Endothelial cell of umbilical vein (primary cell): ENCODE measurements at places on chromosomes 1 and 21. TPM values are rescaled to one million over a fixed set of nuclear protein-coding genes. Genes with fewer than 3 reads are reported as not detected.

DNA sequence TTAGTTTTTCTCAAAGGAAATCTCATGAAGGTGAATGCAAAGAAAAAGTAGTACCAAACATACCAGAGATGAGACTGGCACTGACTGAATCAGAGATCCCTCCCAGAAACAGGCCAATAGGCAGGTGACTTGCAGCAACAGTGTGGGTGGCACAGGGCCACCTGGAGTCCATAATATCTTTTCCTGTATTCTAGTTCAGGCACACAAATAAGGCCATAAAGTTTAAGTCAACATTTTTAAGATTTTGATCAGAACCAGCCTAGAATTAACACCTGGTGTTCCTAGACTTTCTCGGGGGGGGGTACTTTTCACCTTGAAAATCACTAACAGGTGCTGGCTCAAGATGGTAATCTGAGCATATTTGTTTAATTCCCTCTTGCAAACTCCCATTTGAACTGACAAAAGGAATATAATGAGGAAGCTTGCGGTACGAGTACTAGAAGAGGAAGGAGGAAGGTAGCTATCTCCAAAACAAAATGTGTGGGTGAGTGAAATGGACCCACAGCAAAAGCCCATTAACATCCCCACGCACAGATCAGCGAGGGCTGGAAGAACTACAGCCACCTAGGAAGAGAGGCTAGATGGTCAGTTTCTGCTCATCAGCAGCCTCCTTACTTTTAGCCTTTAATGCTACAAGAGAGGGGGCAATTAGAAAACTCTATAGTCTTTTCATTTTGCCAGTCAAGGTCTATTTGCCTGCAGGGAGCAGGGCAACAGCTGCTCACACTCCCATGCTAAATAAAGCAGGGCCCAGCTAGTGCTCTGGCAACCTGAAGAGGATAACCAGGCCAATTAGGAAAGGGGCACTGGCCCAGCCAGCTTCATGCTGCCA lies 18.9 kb downstream of the SDE2 start:
- DNase-seq = no peak

GRCh38 chr1:169105087-169105433 lies 1.4 kb upstream of the ATP1B1 start:
- no peak for DNase-seq

- no peak for DNase-seq
These were observed 6.5 kb downstream of the ZP4 start for GRCh38 chr1:237884237-237884636.

- no peak for DNase-seq
These were observed 11.7 kb downstream of the OPTC start for GRCh38 chr1:203505526-203506204.

- DNase-seq = peak; percentile 60
These were observed 2.6 kb upstream of the SAMD13 start for GRCh38 chr1:84298684-84299535.

GRCh38 chr1:18116777-18117176 lies 9.2 kb downstream of the IGSF21 start:
- DNase-seq = no peak

GRCh38 chr1:119002028-119002686 lies 14.0 kb upstream of the TBX15 start:
- no peak for DNase-seq

DNA sequence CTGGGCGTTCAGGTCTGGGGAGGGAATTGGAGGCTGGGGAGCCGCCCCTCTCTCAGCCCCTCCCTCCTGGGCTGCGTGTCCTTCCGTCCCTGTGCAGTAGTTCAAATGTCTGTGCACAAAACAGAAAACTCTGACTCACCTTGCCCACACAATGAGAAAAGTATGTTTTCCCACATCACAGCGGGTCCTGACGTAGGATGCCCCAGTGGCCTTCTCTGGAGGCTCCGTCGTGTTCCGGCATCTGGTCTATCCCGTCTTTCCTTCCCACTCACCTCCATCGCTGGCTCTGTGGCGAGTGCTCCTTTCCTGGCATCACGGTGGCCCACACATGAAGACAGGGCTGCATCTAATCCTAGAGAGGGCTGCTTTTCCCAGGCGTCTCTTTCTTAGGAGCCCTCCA lies 224.0 kb downstream of the KAZN start:
- DNase-seq = no peak

GRCh38 chr1:162138599-162139181 lies 69.2 kb downstream of the NOS1AP start:
- DNase-seq = no peak

GRCh38 chr1:32702599-32703478 lies at the start of gene SYNC:
SYNC (minus strand) TSS chr1:32702770; CDS start chr1:32702660, 110 bp downstream.
- DNase-seq = no peak

DNA sequence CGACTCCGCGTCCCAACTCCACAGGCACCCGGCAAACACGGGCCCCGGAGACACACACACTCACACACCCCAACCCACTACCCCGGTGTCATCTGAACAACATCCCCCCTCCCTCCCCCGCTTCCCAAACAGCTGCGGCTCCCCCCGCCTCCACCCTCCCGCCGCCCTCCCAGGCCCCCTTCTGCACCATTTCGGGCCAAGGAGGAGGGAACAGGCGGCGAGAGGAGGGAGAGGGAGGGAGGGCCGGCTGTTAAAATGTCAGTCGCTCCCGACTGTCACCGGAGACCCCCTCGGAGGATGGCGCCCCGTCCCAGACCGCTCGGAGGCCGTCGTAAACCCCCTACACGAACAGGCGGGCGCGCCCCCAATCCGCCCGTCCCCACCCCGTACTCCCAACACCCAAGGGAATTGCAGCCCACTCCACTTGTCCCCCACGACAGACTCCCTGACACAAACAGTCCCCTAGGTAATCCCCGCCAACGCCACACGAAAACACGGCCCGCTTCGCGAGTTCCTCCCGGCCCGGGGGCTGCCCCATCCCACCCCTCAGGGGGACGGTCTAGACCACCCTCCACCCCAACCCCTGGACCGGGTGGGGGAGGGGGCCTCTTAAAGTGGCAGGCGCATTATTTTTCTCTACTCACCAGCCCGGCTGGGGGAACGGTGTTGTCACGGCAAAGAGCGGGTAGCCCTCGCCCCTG lies 583 bp downstream of the MEF2D start:
- DNase-seq = peak; percentile 48

- DNase-seq = no peak
These were observed 32.2 kb downstream of the PADI6 start for GRCh38 chr1:17404034-17404684.

GRCh38 chr1:16212251-16212961 lies at the start of gene ARHGEF19:
ARHGEF19 (minus strand) TSS chr1:16212652; CDS start chr1:16209054, 3,598 bp downstream.
- no peak for DNase-seq

- no peak for DNase-seq
These were observed 171.1 kb downstream of the DAB1 start for GRCh38 chr1:57252597-57253294.

GRCh38 chr21:38333301-38334272 lies 76.8 kb downstream of the KCNJ15 start:
- DNase-seq = no peak

GRCh38 chr1:67605209-67605780 lies 79.7 kb upstream of the GADD45A start:
- DNase-seq = no peak

DNA sequence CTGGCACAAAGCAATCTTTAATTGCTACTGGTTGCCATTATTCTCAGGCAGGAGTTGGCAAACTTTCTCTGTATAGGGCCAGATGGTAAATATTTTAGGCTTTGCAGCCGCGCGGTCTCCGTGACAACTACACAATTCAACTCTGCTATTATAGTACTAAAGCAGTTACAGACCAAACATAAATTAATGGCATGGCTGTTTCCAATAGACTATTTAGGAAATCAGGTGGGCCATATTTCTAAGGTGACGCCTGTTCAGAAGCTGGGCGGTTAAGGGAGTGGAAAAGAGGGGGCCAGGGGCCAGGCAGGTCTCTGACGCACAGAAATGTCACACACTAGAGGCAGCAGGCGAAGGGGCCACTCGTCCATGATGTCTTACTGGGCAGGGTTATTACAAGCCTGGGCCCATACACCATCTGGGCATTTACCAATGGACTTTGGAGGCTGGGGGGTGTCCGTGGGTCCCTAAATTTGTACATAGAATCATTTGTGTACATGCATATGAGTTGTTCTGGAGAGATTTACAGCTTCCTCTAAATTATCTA lies 80.1 kb downstream of the STUM start:
- no peak for DNase-seq

Gene ANGPTL3
- not detected in 2 replicates for polyA plus RNA-seq

Gene GJB3
- polyA plus RNA-seq = 0.05 TPM in 1 of 2 replicates, not detected in the other

Gene S1PR1
- 346 and 387 TPM in 2 replicates for polyA plus RNA-seq

Gene LDLRAD1
- polyA plus RNA-seq = not detected in 2 replicates

Gene NRDC
- 35.6 and 41.8 TPM in 2 replicates for polyA plus RNA-seq

Gene UTS2
- polyA plus RNA-seq = not detected in 2 replicates

Gene FNDC10
- polyA plus RNA-seq = 1.5 and 2.2 TPM in 2 replicates

Gene OR2C3
- polyA plus RNA-seq = not detected in 2 replicates

Gene PCP4
- not detected in 2 replicates for polyA plus RNA-seq

Gene GABPB2
- polyA plus RNA-seq = 2.6 and 3.6 TPM in 2 replicates
